ENCODE measurements at places on chromosomes 2 and 18.
A peak's percentile ranks its signal among the peaks of the same experiment; 100 is the strongest.

- DNase-seq, result no peak
These were observed 1.1 kb upstream of the SULT6B1 start for GRCh38 chr2:37189452-37190153.

DNA sequence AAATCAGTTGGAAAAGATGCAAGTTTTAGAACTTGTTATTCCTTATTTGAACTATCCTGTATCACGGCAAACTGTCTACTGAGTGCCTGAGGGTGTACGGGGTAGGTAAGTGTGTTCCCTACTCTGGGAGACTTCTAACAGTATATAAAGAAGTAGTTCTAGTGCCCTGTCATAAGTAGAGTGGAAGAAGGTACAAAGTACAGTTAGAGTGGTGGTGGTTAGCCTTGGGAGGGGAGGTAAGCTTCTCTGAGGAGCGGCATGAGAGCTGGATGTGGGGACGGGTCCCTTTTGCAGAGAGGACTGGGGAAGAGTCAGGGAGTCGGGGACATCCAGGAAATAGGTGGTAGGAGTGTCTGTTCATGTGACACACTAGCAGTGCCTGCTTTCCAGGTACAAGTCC, 48.5 kb downstream of the DGKD start:
- DNase-seq, result no peak

DNA sequence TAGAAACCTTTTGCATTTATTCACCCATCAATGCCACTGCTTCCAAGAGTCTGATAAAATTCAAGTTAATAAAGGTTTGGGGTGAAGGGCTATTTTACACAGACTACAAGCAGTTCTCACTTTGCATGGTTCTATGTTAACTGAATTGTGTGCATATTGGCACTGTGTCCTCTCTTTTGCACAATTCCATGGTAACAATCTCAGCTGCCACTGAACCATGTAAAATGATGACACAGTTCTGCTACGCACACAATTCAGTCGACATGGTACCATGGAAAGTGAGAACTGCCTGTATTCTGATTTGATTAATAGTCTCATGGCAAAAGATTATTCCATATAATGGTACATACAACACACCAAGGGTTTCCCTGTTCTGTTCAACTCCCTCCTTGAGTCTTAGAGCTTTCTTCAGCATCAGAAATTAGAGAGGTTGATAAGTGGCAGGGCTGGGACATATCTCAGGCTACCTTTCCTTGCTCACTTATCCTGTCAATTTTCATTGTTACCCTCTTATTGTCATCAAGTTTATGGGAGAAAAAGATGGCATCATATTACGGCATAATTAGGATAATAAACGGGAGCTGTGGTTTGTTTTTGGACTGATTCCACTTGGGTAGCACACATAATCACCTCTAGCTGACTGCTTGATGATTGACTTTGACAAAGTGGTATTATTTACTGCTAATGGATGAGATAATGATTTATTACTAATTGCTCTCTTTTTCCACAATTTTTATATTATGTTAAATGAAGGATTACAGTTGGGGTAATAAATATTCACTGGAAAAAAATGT, 139.3 kb upstream of the CREB1 start:
- no peak for DNase-seq

DNA sequence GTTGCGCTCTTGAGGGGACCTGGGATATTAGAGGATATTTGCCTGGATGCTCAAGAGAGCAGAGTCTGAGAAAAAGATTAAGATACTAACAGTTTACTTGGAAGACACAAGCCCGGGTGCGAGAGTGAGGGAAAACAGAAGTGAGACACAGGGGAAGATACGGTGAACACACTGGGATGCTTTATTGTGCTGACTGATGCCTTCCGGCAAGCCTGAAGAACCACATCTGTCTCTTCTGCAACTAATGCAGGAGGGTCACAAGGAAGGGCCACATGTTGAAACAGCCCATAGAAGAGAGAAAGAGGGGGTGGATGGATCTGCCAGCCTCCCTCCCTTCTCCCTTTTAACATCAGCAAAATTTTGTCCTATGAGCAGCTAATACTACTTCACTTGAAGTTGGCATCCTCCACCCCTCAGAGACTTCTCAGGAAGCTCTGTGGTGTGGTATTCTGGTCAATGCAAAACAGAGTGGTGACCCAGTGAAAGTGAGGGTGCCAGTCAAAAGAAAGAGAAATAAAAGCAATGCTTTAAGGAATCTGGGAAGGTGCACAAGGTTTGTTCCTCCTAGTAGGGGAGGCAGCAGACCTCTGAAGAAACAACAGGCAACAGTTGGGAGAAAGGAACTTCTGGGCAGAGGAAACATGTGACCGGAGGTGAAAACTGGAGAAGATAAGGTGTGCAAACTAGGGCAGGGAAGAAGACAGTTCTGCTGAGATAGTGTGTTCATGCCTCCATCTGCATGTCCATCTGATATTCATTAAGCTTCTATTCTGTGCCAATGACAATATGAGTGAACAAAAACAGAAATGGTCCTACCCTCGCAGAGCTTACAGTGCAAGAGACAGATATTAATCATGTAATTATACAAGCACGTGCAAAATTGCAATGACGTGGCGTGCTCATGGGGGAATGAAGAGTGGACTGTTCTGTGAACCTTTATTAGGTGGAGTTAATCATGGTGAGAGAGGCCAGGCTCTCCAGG, 107.1 kb downstream of the LYPD6B start:
- DNase-seq, result no peak

- DNase-seq, result no peak
These were observed 52.0 kb downstream of the ARL4C start for GRCh38 chr2:234444893-234445292.

- no peak for DNase-seq
These were observed 204.8 kb upstream of the HS6ST1 start for GRCh38 chr2:128523457-128523856.

- no peak for DNase-seq
These were observed 8.4 kb upstream of the LIMS2 start for GRCh38 chr2:127683757-127684156.

GRCh38 chr2:33559328-33559727, 39.8 kb downstream of the FAM98A start:
- DNase-seq, result no peak

GRCh38 chr2:100954044-100954420, 48.1 kb upstream of the RPL31 start:
- DNase-seq, result no peak

DNA sequence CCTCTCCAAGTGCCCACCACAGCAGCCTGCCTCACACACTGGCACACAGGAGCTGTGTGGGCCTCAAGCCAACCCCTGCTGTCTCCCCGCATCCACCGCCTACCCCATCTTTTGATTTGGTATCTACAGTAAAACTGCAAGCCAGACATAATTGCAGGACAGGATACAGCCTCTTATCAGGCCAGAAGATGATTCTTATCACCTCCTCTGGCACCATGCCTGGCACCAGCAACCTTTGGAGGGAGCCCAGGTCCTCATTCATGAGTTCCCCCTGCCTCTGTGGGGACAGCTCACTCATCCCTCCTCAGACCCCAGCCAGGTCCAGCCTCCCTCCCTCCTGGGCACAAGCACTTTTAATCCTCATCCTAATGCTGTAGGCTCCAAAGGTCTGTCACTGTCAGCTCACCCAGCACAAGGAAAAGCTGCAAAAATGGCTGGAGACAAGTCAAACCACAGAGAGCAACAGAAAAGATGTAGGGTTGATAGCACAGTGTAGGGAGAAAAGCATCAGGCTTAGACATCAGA, 9.7 kb downstream of the RAB11FIP5 start:
- DNase-seq, result no peak

DNA sequence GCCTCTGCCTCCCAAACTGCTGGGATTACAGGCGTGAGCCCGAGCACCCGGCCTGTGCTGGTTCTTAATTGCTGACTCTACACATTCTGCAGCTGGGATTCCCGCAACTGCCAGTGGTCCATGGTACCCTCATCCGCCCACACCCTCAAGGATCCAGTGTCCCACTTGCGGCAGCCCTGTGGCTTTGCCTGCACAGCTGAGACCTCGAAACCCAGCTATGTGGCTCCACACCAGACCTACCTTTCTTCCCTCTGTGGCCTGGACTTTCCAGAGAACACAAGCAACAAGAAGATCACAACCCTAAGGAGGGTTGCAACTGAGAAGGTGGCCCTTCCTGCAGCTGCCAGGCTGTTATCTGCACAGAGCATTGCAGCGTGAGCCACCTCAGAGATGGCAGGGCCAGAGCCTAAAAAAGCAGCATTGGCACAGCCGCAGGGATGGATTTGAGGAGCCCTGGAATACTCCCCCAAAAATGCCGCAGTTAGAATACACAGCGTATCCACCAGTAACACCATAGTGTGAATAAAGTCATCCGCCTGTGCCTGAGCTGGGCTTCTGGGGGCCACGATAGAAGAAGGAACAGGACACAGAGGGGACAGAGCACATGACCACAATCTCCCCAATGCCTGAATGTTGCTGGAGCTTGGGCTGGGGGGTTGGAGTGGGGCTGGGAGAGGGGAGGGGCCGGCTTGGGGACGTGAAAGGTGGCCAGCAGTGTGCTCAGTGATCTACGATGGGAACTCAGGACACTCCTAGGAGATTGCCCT, 1.9 kb downstream of the GPR55 start:
- no peak for DNase-seq

DNA sequence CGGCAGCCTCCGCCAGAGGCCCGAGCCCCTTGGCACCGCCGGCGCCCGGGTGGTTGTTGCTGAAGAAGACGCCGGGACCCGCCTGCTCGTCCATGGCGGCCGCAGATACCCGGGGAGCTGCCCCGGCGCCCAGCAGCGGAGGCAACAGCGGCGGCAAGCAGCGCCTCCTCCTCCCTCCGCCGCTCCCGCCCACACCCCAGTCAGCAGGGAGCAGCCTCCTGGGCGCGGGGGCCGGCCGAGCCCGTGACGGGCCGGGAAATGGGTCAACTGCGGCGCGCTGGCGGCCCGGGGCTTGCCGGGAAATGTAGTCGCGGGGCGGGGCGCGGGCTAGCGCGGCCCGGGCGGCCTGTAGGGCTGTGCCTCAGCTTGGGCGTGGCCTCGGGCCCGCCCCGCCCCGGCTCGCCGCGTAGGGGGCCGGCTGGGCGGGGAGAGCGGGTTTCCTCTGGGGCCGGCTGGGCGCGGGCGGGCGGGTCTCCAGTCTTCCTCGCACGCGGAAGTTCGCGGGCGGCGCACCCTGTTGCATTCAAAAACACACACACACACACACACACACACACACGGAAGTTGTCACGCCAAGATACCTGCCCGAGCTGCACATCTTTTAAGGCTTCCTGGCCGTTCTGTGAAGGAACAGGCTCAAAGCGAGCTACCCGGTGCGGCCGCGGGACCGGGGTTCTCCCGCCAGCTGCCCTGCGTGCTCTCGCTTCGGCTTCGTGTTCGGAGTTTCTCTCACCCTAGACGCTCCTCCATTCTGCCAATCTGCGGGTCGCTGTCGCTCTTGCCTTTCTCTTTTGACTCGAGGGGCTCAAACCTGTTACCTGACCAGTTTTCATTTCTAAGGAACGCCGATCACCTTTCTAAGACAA, at the start of gene STRN:
Gene STRN, minus strand, starts transcription at position 167 of the 866 bp plus-strand sequence. Its CDS starts 73 bp downstream, at position 94.
- peak; percentile 83 for DNase-seq

DNA sequence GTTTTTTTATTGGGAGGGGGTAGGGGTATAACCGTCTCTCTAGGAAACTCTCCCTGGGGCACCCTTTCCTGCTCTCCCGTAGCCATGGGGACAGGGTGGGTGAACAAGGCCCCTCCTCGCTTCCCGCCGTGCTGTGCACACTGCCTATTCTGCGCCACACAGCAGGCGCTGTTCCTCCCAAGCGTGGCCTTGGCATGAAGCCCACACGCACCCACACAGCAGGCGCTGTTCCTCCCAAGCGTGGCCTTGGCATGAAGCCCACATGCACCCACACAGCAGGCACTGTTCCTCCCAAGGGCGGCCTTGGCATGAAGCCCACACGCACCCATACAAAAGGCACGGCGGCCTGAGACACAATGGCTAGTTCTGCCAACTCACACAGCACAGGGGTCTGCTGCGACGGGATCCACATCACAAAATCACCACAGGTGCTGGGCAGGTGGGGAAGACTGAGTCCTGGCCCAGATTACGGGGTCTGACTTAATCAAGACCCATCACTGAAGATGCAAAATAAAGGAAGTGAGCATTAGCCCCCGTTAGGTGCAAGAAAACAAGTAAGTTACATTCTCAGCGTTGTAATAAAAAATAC, 46.6 kb upstream of the TPO start:
- no peak for DNase-seq

GRCh38 chr2:54059986-54060385, 55.4 kb upstream of the ACYP2 start:
- DNase-seq, result no peak

- DNase-seq, result no peak
These were observed 491 bp downstream of the L3MBTL4 start for GRCh38 chr18:6414118-6414722.

- DNase-seq, result no peak
These were observed 96.3 kb downstream of the PRPF40A start for GRCh38 chr2:152620985-152621384.

DNA sequence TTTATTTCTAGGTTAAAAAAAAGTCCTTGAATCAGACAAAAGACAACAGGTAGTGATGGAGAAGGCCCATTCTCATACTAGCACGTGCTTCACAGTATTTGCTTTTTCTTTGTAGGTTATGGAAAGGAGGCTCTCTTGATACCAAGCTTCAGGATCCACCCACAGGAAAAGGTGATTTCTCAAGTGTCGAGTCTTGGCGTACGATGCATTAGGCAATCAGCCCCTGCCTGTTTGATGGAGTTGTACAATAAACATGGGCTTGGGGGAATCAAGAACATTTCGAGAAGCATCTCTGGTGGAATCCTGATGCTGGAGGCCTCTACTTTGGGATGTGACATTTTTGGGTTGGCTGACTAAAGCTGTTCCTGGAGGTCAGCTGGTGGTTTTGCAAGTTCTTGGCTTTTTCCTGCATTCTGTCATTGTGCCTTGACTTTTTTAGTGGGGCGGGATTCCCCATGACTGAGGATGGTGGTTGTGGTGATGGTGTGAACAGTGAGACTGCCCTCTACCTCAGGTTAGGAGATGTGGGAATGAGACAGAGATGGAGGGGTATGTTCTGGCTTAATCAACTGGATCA, 231.5 kb upstream of the SPRED2 start:
- DNase-seq, result no peak

DNA sequence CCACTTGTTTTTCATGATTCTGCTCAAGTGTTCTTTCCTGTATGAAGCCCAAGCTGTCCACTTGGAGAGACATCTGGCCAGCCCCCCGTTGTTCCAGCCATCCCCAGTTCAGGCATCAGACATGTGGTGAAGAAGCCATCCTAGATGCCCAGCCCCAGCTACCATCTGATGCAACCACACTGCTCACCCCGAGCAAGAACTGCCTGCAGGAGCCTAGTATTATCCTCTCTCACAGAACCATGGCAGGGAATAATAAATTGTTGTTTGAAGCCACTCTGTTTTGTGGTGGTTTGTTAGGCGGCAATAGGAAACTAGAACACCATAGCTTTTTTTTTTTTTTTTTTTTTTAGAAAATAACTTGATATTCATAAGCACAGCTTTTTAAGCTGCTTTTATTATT, 19.5 kb upstream of the DARS1 start:
- peak; percentile 27 for DNase-seq

- no peak for DNase-seq
These were observed 74.1 kb upstream of the LRATD1 start for GRCh38 chr2:14558335-14558919.

DNA sequence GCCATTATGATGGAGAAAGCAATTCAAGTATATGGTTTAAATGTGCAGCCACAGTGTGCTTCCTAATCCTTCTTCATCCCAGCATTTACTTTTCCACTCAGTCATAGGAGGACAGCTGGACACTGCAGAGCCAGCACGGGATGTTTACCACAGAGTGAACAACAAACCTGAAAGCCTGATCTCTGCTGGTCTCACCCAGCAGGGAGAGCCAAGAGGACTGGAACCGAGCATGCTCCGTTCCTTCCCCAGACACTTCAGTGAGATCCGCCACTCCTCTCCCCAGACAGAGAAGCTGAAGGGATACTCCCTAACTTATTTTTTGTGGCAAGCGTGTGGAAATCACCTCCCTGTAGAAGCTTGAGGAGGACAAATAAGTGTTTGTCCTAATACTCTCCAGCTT, 23.2 kb upstream of the GORASP2 start:
- DNase-seq, result no peak

Measured in NCI-H446 (cell line).